ENCODE measurements at places on chromosomes 3 and 15.
A peak's percentile ranks its signal among the peaks of the same experiment; 100 is the strongest.

DNA sequence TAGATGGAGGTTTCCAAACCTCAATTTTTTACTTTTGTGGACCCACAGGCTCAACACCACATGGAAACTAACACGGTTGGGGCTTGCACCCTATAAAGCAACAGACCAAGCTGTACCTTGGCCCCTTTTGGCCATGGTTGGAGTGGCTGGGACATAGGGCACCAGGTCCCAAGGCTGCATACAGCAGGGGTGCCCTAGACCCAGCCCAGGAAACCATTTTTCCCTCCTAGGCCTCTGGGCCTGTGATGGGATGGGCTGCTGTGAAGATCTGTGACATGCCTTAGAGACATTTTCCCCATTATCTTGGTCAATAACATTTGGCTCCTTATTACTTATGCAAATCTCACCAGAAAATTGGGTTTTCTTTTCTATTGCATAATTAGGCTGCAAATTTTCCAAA is 337.0 kb upstream of the CADM2 start:
- no peaks in the 10 kb centered on the region for H3K27me3 ChIP-seq
- no peak for DNase-seq
- no peak overlapping the region for H3K27ac ChIP-seq
- no peaks in the 10 kb centered on the region for H3K4me1 ChIP-seq
- H3K4me3 ChIP-seq = no peak overlapping the region

GRCh38 chr15:67025719-67026609 is 39.4 kb upstream of the SMAD3 start:
- no peaks in the 10 kb centered on the region for H3K36me3 ChIP-seq
- no peak overlapping the region for H3K4me3 ChIP-seq
- no peak for DNase-seq
- peaks cover 24% of the 10 kb centered on the region for H3K4me1 ChIP-seq
- H3K27ac ChIP-seq = peak overlapping the region; percentile 31

- H3K27me3 ChIP-seq = peaks cover 17% of the 10 kb centered on the region
- no peaks in the 10 kb centered on the region for H3K36me3 ChIP-seq
- H3K27ac ChIP-seq = no peak overlapping the region
- no peak for DNase-seq
- H3K4me1 ChIP-seq = peaks cover 86% of the 10 kb centered on the region
These were observed 42.8 kb downstream of the ABTB1 start for GRCh38 chr3:127715532-127715931.

- H3K36me3 ChIP-seq = no peaks in the 10 kb centered on the region
- H3K4me3 ChIP-seq = no peak overlapping the region
These were observed 31.6 kb downstream of the LRIG1 start for GRCh38 chr3:66469220-66469640.

- peaks cover 21% of the 10 kb centered on the region for H3K4me1 ChIP-seq
- H3K27me3 ChIP-seq = no peaks in the 10 kb centered on the region
- H3K4me3 ChIP-seq = no peak overlapping the region
- H3K36me3 ChIP-seq = no peaks in the 10 kb centered on the region
- H3K27ac ChIP-seq = peak overlapping the region; percentile 64
- no peak for DNase-seq
These were observed 93.0 kb downstream of the ALCAM start for GRCh38 chr3:105459566-105460290.
